ENCODE measurements at places on chromosomes 2 and 18.

DNA sequence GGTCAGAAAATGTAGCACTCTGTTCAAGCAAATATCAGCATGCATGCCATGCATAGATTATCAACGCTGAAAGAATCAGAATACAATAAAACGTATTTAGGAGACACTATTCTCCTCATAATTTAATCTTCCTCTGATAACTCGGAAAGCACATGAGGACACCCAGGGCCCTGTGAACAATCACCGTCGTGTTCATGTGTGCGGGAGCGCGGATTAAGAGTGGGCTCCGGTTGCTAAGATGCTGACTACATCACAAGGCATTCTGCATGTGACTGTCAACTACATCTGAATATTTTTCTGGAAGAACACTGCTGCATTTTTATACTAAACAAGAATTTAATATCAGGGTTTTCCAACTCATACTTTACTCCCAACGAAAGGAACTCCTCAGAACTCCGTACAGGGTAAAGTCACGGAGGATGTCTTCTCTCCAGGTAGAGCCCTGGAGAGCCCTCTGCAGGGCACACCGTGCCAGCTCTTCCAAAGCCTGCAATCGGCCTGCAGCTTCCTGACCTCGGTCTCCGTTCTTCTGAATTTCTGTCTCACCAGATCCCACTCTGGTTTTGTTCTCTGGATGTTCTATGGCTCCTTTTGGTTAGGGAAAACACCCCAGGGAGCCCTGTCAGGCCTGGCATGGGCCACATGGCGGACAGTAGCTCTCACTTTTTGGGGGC, 59.6 kb downstream of the ZNF516 start:
- DNase-seq, result no peak

GRCh38 chr18:4035521-4035920, 419.6 kb downstream of the DLGAP1 start:
- no peak for DNase-seq

DNA sequence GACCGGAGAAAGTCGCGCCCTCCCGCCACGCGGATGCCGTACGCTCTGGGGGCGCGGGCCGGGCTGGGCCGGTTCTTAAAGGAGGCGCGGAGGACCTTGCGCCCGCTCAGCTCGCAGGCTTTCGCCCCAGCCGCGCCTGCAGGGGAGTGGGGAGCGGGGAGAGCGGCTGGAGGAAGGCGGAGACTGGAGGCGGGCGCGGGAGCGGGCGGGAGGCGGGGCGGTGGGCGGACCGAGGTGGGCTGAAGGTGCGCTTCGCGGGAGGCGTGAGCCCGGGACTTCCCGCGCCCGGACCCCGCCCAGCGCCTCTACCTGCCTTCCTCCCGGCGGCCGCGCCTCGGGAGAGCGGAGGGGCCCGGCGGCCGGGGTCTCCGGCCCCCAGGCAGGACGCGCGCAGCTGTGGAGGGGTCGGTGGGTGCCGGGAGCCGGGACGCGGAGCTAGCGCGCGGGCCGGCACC, at the start of gene ADRA2B:
TSS of gene ADRA2B (minus strand) at position 148 of the 455 bp plus-strand sequence. CDS start 422 bp downstream, outside the sequence.
- no peak for DNase-seq

GRCh38 chr2:204452464-204453023, 92.7 kb upstream of the PARD3B start:
- DNase-seq, result peak; percentile 29

- DNase-seq, result no peak
These were observed 302.1 kb downstream of the ARHGAP15 start for GRCh38 chr2:143431316-143431715.

DNA sequence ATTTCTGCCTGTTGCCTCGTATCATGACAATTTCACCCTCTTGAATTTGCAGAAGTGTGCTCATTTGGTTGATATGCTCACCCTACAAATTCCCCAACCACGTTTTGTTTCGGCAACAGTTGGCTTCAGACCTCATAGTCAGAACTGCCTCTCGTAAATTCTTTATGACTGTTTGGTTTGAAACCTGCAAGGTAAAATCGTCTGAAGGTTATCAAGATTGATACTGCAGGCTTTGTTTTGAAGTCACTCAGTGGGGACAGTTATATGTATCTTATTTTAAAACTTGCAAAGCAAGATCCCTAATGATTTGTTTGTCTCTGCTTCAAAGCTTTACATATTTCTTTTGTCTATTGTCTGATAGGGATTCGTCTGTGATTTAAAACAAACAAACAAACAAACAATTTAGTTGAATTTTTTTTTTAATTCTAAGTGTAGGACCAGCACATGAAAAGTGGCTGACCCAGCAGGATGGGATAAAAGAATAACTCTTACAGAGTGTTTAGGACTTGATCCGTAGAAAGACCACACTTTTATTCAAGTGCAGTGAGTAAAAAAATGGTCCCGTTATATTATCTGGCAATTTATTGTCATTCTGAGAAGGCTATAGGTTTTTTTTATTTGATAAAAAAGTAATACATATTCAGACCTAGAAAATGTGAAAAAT, 45.7 kb upstream of the MYCN start:
- DNase-seq, result no peak
